ENCODE measurements at places on chromosomes 5 and 9.

GRCh38 chr9:77882294-77882693 is 149.3 kb downstream of the GNAQ start:
- DNase-seq, result no peak

DNA sequence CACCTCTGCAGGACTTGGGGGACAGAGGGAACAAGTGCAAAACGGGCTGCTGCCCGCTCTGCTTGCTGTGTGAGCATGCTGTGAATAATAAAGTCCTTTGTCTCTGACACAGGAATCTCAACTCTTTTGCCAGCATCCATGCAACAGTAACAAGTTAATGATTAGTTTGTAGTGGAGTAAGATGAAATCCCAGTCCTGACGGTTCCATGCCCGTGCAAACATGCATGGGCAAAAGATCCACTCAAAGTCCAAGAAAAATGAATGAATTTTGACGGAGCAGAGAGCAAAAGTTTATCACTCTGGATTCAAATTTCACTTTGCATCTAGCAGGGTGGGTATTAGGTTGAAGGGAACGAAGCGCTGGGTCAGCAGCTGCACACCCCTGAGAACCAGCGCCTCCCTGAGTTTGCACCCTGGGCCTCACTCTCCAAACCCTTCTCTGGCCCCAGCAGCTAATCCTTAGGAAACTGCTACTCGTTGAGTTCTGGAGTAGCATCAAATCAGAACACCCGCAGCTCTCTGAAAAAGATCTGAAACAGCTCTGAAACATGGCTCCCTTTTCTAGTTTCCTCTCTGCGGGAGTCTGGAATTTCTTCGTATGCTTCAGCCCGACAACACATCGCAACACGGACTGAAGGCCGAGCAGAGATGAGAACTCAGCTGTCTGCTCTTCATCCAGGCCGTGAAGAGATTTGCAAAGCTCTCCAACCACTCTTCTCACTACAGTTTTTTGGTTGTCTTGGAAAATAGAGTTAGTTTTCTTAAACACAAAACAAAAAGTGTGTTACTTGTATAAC is 45.6 kb upstream of the RUFY1 start:
- no peak for DNase-seq

DNA sequence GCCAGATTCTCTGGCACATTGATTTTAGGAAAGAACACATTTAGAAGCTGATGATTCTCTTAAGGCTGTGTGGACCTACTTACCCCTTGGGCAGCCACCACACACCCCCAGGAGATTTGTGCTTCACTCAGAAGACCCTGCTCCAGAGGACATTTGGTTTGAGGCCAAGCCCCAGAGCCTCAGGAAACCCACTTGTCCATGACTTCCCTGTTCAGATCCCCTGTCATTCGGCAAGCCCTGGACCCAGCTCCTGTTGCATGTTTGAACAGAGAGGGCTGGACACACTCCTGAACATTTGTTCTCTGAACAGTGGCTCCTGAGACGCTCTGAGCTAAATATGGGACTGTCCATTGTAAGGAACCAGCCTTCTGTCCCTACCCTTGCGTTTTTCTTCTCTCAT is 82.1 kb downstream of the AMBP start:
- DNase-seq, result no peak

DNA sequence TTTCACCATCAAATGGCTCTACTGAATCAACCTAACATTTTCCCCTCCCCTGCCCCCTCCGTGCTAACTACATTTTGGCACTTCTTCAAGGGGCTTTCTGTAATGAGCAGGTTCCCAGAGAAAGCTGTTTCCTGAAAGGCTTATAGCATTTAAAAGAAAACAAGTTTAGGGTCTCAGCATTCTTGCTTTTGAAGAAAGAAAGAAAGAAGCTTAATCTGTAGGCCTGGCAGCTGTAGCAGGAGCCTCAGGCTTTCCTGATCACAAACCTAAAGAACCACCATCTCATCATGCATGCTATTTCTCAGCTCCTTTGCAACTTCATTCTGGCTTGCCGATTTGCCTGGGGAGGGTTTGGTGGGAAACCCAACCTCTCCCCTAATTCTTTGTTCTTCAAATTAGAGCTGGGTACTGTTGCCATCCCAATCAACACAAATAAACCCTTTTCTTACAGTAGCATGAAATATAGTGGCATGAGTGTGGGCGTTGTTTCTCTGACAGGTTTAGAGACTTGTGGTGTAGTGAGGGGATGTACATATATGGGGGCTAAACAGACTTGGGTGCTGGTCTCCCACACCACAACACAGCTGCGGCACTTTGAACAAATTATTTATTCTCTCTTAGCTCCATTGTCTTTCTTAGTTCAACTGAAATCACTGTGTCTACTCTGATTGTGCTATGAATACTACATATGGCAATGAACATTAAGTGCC is 160.5 kb upstream of the TNC start:
- DNase-seq, result no peak

Measured in sigmoid colon (tissue), 7 donors.